ENCODE measurements at places on chromosomes 2 and 18.

- no peak for DNase-seq
Observed at GRCh38 chr2:163471947-163472346, 263.9 kb downstream of the FIGN start.

- DNase-seq: no peak
Observed at GRCh38 chr18:27094621-27095020, 90.5 kb downstream of the CHST9 start.

DNA sequence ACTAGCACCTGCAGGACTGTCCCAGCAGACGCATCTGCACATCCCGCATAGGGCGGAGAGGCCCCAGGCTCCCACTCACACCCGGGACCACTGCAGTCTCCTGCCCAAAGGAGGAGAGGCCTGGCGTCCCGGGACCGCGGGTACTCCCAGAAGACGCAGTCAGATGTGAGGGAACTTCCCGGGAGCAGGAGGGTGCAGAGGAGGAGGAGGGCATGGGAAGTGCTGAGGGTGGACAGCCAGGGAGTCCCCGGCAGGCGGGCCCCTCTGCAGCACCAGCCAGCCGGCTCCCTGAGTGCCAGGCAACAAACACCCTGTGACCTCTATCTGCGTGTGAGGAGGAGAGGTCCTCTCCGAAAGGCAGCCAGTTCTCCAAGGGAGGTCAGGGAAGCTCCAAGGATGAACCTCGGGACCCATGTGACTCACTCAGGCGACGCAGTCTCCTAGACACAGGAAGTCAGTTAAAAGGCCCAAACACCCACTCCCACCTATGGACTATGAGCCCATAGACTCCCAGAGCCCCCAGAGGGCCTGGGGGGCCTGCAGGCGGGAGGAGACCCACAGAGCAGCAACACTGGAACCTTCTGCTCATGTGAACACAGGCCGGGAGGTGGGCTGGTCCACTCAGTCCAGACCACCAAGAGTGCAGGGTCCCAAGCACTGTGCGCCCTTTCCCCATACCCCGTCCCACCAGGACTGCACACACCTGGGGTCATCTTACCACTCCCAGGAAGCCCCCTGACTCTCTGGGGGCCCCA is 4.2 kb downstream of the PXDN start:
- no peak for DNase-seq

GRCh38 chr2:169670215-169670651 is 24.0 kb downstream of the CFAP210 start:
- no peak for DNase-seq

DNA sequence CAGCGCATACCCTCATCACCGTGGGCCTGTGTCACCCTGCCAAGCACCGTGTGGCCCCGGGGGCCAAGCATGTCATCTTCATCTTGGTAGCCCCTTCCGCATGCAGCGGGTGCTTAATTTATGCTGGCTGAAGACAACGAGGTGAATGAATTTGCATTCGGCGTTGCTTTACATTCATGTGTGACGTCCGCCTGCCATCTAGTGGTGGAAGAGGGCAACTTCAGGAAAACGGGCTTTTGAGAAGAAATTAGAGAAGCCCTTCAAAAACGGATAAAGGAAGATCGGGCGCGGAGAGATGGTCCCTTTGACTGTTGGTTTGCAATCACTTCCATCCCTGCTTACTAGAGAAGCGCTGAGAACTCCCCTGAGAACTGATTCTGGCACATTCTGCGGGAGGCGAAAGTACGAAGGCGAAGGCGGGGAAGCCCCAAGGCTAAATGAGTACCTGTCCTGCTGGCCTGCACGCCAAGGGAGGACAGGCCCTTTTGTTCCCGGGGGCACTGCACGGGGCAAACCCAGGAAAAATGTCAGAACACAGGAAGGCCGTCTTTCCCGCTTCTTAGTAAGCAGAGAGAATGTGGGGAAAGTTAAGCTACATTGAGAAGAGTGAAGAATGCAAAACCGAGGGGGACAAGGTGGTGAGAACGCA is 145.9 kb downstream of the ZNF516 start:
- peak; percentile 69 for DNase-seq

DNA sequence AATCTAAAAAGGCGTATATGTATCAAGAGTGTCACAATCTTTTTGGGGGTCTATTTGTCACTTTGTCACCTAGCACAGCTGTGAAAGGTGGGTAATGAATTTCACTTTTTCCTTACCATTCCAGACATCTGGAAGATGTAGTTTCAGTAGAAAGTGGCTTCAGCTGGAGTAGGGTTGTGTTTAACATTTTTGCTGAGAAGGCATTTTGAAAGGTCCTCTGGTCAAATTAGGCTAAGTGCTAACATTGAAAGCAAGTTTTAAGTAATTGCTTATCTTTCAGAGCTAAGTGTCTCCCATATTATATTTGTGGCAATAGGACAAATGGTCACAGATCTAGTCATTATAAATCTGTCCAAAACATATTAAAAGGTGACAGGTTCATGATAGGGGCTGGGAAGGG is 542.1 kb upstream of the SPHKAP start:
- DNase-seq: no peak

DNA sequence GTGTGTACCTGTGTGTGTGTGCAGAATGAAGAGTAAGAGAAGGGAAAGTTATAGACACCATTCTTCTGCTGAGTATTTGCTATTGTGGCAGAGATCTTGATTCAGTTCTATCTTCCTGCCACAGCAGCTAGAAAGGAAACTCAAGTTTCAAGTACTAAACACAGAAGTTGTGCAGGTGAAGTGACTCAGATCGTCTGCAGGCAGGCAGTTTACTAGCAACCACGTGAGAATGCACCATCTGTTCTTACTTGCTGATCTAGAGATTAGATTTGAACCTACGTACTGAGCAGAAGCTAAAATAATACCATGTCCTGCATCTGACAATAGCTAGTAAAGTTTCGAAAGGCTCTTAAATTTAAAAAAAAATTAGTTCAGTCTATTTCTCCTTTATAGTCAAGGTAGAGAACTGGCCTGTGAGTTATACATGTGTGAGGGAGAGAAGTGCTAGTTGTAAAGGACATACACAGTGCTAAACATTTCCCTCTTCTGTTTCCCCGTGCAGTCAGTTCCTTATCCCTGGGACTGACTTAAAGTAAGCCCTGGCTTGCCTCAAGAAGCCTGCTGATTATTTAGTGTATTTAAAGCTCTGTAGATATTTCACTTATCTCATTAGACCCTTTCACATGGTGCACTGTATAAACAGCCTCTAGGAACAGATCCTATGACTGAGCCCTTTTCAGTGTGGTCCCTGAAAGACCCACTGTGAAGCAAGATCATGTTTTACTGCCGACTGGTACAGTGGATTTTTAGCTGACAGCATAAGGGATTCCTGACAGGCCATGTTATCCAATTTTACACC is 45.0 kb downstream of the SLC38A11 start:
- DNase-seq: no peak

- no peak for DNase-seq
Observed at GRCh38 chr2:204608237-204608939, 63.1 kb downstream of the PARD3B start.

- no peak for DNase-seq
Observed at GRCh38 chr2:118580651-118581050, 266.8 kb downstream of the EN1 start.

DNA sequence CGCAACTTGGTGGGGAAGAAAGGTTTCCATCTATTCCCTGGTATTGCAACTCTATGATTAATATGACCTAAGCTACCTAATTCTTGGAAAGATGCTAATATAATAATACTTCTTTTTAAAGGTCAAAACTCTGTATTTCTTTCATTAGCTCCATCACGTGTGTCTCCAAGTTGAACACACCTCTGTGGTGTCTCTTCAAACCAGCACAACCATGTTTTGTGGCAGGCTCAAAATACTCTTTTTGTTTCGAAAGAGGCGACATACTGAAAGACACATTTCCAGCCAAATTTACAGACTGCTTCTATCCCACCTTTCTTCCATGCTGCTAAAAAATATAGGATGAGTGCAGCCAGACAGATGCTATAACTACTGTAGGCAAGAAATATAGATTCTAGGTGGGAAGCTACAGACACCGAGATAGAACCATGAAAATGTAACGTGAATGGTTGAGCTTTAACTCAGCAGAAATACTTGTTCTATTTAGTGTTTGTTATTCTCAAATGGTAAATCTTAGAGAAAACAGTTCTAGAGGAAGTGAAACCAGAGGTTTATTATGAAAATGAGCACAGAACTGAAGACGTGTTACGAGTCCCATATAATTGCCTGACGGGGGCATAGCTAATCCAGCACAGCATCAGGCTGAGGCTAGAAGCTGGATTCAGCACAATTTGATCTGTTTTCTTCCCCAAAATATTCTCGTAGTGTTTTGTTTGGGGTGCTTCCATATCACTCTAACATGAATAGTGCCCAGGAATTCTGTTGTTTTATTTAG is 991.5 kb upstream of the FANCL start:
- DNase-seq: no peak

DNA sequence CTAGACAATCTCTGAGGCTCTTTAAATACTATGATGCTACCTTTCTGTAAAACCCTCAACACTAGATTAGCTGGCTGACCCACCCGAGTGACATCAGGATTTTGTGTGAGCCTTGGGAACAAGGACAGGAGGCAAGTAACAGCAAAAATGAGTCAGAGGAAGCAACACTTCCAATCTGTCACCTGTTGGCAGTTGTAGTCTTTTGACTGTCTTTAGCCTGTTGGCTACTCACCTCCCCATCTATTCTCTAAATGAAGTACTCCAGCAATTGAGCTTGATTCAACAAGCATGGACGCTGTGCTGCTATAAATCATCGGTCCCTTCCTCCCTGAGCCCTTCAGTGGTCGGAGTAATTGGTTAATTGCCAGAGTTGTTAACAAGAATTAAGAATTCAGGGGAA is 898.7 kb downstream of the BCL11A start:
- DNase-seq: no peak

DNA sequence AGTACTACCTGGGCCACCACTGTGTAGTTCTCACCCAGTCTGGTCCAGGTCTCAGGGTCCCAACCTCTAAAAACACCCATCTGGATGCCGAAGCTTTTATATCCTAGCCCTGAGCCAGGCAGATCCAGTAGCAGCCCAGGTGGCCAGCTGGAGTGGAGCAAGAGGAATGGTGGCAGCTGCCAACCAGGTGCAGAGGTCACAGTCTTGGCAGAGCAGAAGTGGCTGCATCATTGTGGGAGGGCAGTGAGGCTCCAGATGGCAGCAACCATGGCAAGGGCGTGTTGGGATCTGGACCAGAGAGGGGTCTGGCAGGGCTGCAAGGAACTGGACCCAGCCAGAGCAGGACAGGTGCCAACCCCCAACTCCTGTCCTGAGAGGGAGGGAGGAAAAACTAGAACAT is 72.2 kb upstream of the AGAP1 start:
- DNase-seq: no peak

DNA sequence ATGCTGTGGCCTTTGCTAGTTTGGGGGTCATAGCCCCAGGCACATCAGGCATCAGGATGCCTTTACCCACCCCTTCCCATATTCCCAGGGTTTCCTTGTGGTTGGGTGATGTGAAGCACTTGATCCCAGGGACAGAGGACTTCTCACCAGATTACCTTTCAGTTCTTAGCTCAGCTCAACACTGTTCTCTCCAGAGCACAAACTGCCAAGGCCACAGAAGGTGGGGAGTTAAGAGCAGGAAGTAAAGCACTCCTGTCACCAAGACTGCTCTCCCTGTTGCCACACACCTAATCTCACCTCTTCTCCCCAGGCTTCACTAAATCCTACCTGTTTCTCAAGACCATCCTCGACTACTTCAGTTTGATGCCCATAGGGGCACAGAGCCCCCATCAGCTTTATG is 25.9 kb downstream of the FHOD3 start:
- DNase-seq: no peak

DNA sequence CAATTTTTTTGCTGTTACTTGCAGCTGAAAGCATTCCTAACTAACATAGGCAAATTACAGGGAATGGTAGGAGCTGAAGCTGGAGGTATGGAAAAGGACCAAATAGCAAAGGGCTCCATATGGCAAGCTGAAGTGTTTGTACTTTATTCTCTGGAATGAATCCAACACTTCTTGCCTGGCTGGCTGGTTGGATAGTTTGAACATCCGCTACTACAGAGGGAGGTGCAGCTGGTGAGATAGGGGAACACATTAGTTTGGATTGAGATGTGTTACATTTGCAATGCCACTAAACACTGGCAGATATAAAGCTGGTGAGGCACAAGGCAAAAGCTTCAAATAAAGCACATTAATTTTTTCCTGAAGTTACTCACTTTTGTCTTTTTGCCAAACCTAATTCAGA is 291.5 kb downstream of the SP3 start:
- no peak for DNase-seq

DNA sequence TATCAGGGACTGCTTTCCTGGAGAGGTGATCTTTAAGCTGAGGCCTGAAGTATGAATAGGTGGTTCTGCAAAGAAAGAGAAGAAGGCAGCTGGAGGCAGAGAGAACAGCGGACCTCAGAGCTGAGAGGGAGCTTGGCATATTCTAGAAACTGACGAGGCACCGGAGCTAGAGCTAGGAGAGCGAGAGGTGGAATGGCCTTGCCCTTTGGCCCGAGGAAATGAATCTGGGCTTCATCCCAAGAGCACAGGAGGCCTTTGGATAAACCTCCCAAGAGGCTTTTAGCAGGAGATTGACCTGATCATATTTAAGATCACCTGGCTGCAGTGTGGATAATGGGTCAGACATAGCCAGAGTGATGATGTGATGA is 7.9 kb downstream of the DYSF start:
- no peak for DNase-seq

DNA sequence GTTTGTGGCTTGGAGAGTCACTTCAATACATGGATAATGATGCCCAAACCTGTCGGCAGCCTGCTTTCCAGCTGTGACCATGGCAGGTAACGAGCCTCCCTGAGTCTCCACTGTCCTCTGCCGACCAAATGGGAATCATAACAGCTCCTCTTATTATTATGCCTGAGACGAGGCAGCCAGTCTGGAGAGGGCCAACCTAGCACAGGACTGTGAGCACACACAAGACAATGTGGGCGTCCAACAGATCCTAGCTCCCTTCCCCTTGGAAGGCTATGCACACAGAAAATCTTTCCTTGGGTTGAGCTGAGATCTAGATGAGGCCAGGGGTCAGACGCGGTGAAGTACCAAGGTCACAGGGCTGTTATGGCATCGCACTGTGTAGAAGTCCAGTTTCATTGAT is 890 bp upstream of the SLC4A3 start:
- DNase-seq: no peak

DNA sequence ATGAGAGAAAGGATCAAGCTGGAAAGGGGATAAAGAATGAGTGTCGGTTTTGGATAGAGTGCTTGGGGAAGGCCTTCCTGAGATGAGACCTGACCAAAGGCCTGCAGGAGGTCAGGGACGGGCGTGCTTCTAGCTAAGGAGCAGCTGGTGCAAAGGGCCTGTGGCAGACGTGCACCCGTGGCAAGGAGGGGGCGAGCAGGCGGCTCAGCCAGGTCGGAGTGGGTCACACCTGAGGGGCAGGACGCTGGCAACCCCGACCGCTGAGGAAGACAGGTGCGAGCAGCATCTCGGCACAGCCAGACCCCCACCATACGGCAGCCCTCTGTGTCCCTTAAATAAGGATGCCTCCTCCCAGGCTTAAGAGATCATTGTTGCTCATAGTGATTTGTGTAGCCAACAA is 48.1 kb downstream of the ODC1 start:
- DNase-seq: no peak

Measured in stimulated activated naive CD8-positive, alpha-beta T cell treated with anti-CD3 and anti-CD28 coated beads, Interleukin-15, amount 100 ng/mL, for 72 hours (primary cell).